Activated gamma-delta T cell treated with Interleukin-2 at 50 U/mL for 16 hours (primary cell): ENCODE measurements at places on chromosomes 5 and 9.

DNA sequence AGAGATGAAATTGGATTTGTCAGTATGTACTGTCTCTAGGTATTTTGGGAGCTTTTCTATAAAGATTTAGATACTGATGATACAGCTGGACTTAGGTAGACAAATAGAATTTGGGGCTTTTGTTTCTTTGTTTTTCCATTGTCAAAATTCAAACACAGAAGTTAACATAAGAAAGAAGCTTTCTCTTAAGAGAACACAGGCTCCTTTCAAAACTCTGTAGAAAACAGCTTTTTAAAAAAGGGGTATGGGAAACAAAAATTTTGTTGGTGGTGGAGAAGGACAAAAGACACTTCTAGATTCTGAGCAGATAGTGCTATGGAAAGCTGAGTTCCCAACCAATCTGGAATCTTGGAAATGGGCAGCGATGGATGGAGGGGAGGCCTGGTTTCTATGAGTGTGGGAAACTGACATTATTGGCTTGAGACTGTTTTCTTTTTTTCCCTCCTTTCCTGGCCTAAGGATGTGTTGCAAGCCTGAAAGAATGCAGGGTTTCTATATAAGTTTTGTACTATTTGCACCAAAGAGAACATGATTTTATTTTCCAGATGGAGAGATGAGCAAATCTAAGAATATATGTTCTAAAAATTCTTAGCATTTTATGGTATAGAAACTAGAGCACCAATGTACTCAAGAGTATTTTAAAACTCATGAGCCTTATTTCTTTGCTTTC lies 240.0 kb downstream of the PRR16 start:
- DNase-seq: no peak

- DNase-seq: no peak
Observed at GRCh38 chr5:169973056-169973455, 7.2 kb downstream of the INSYN2B start.

DNA sequence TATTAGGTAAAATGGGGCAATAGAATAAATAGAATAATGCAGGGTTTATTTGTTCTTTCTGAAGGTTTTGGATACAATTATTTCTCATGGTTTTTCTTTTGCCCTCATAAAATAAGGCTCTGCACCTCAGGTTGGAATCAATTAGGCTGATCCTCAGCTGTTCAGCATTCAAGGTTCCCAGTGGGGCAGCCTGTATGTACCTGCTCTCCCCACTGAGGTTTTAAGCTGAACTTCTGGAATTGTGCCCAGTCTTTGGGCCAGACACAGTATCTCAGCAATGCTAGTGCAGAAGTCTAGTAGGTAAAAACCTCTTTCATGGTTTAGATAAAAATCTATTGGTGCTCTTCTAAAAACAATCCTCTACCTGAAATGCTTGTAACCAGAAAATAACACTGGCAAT lies 98.0 kb downstream of the EDIL3 start:
- DNase-seq: no peak

- no peak for DNase-seq
Observed at GRCh38 chr5:96279801-96280542, 153.1 kb downstream of the PCSK1 start.

GRCh38 chr5:12780536-12780935 lies 876.3 kb upstream of the CTNND2 start:
- no peak for DNase-seq

- no peak for DNase-seq
Observed at GRCh38 chr9:94174164-94174563, 84.9 kb upstream of the ZNF169 start.
